A549 (cell line): ENCODE measurements at places on chromosomes 12 and 14.
A peak's percentile ranks its signal among the peaks of the same experiment; 100 is the strongest.

DNA sequence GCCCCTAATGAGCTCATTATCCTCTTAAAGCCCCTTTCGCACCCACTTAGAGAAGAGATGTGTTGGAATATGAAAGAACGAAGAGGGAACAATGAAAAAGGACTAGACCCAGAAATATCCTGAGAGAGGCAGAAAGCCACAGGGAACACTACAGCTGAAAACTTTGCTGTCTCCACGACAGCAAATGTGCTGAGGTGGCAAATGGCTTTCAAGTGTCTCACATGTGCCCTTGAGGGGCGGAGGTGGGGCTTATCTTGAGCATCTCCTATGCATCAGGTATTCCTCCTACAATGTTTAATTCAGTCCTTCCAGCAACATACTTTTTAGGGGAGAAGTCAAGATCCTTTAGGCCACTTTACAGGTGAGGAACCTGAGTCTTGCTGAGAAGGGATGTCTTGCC, 62.9 kb downstream of the WSCD2 start:
- DNase-seq, result no peak

DNA sequence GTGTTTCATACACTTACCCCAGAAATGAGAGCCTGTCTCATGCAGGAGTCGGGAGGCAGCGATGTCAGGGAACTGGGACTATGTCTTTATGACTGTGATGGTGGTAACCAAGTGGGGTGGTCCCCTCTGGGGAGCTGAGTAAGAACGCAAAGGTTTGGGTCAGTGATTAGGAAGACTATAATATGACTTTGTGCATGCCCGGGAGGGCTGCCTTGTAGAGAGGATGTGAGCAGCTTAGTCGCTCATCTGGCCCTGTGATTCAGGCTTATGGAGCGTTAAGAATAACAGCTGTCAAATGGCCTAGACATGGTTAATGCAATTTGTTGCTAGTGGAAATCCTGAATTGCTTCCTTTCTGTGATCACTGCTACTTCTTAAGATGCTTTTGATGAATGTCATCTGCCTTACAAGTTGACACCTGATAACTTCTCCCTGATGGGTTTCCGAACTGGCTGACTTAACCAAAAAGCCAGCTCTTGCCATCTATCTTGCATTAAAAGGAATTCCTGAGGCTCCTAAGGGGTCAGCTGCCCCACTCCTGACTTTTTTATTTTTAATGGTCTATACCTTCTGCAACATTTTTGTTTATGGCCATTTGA, 35.4 kb upstream of the AACS start:
- DNase-seq, result no peak

DNA sequence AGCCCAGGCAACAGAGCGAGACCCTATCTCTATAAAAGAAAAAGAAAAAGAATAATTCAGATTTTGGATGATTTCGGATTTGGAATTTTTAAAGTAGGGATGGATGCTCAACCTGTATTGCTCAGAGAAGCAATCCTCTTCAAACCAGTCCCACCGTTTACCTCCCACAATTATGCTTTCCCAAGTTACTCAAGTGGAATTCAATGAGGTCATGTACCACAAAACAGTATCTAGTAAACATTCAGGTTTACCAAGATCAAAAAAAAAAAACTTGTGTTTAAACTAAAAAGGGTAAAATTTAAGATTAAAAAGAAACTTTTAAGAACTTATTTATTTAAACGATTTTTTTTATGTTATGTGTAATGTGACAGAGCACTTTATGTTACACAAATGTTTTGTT, 2.5 kb downstream of the KDM5A start:
- DNase-seq, result no peak

- no peak for DNase-seq
These were observed 206.5 kb downstream of the BCAT1 start for GRCh38 chr12:24742378-24742777.

DNA sequence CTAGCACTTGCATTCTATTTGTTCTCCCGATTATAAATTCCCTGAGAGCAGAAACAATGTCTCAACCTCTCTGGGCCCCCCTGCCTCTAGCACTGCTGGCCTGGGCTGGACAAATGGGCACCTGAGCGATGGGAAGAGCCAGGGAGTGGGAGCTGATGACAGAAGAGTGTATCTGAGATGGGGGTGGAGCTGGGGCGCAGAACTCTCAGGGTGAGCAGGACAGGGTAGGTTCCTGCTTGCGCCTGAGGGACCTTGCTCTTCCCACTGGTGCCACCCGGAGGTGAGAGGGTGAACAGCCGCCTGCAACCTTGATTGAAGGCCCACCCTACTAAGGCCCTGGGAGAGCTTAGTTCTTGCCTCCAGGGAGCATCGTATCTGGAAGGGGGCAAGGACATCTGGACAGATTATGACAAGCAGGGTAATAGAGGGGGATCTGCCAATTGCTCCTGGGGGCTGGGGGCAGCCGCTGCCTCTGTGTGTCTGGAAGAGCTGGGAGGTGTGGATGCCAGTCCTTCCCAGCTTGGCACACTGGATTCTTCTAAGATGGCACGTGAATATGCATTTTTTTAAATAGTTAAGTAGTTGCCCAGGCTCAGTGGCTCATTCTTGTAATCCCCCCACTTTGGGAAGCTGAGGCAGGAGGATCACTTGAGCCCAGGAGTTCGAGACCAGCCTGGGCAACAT, 43.0 kb upstream of the TSPAN9 start:
- peak; percentile 82 for DNase-seq

DNA sequence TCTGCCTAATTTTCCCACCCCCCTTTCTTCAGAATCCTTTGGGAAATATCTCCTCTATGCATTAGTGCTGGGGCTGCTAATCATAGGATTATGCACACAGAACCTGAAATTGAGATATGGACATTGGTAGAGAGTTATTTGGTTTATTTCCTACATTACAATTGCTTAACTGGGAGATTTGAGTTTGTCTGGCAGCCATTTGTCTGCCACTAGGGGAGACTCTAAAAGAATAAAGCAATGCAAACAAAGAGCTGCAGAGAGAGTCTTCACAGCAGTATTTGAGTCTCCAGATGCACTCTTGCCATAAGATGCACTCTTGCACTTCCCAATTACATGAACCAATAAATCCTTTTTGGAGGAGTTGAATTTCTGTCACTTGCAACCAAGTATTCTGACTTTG, 12.0 kb upstream of the PCNX4 start:
- DNase-seq, result no peak

GRCh38 chr12:131619106-131619642, 91.7 kb upstream of the SFSWAP start:
- no peak for DNase-seq

DNA sequence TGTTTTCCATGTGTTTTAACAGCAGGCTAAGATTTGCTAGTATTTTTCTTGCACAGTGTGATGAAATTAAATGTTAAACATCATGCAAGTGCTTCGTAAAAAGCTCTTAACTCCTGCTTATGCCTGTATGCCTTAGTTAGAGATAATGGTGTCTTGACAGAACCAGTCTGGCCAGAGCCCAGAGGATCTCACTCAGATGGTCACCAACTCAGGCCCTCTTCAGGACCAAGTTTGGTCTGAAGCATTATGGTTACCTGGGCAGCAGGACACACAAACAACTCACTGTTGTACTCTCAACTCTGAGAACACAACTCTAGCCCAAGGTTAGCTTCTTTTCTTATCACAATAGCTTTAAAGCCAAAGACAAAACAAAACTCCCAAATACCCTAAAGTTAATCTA, 115.4 kb downstream of the KIF21A start:
- no peak for DNase-seq

DNA sequence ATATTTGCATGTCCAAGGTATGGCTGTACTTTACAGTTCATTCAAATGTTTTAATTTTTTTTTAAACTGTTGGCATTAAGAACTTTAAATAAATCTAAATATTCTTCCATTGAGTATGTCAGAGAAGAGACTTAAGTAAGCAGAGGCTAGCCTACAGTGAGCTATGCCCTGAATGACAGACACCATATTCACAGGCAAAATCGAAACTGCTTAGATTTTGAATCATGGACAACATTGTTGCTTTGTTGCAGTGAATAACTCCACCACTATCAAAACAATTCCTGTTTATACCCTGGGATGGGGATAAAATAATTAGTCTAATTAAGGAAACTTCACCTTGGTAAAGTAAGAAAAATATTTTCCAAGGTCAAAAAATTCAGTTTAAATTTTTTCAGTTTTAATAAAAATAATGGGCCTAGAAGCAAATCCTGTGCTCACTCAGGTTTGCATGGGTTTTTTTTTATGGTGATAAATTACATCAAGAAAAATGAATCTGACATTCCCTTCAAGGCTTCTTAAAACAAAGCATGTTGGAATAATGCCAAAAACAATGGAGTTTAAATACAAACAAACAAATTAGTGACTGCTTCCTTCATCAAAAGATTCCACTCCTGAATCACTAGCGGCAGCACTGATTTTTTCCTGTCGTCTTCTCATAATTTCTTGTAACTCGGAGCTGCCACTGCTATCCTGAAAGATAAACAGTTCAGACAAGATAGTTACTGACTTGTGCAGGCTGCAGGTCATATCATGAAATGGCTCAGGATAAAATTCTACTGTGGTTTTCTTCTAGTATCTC, 168.2 kb downstream of the EPS8 start:
- no peak for DNase-seq

DNA sequence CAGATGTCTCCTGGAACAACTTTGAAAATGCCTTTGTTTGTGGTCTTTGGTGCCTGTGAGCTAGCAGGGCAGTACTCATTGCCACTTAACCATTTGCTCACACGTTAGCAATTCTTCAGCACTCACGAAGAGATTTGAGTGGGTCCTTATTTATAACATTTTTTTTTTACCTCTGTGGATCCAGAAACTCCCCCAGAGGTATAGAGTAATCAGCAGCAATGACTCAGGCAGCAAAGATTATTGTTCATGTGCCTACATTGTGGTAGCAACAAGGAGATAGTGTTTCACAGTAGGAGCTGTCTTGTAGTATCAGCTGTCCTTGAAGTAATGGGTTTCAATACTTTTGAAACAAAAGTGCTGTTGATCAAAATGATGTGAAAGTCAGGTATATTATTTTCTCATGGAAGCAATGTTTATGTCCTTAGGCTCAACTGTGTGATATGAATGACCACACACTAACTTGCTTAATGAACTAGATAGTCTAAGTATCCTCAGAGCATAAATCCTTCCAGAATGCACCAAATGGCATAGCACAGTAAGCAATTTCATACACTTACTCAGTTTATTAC, 304.1 kb downstream of the EGLN3 start:
- DNase-seq, result no peak

- DNase-seq, result no peak
These were observed 47.8 kb downstream of the SLC15A5 start for GRCh38 chr12:16229676-16230075.

GRCh38 chr12:28035500-28035899, 63.0 kb upstream of the PTHLH start:
- no peak for DNase-seq

GRCh38 chr14:53670701-53671100, 285.9 kb downstream of the BMP4 start:
- no peak for DNase-seq

GRCh38 chr12:132492522-132492921, 2.6 kb downstream of the FBRSL1 start:
- DNase-seq, result no peak

DNA sequence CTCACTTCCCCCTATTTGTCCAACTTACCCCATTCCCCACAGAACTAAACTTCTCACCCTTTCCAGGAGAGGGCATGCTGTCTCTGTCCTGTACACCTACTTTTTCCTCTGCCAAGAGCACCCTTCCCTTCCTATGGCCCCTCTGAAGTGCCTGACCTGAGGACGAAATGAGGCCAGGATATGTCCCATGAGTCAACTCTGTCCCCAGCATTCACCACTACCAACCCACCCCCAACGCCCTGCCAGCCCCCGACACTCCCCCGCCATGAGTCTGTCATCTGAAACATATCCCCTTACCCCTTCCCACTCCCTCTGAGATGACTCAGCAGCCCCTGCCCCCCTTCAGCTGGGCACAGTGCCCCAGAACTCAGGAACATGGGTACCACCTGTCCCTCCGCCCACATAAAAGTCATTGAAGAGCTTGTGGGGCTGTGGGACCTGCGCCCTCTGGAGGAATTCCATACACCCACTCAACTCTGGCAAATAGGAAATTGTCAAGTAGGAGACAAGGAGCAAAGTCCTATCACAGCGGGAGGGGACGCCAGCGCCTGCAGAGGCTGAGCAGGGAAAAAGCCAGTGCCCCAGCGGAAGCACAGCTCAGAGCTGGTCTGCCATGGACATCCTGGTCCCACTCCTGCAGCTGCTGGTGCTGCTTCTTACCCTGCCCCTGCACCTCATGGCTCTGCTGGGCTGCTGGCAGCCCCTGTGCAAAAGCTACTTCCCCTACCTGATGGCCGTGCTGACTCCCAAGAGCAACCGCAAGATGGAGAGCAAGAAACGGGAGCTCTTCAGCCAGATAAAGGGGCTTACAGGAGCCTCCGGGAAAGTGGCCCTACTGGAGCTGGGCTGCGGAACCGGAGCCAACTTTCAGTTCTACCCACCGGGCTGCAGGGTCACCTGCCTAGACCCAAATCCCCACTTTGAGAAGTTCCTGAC, 26.3 kb downstream of the ITGA7 start:
- DNase-seq, result peak; percentile 90

- DNase-seq, result no peak
These were observed 5.5 kb downstream of the KRT80 start for GRCh38 chr12:52186118-52186840.

DNA sequence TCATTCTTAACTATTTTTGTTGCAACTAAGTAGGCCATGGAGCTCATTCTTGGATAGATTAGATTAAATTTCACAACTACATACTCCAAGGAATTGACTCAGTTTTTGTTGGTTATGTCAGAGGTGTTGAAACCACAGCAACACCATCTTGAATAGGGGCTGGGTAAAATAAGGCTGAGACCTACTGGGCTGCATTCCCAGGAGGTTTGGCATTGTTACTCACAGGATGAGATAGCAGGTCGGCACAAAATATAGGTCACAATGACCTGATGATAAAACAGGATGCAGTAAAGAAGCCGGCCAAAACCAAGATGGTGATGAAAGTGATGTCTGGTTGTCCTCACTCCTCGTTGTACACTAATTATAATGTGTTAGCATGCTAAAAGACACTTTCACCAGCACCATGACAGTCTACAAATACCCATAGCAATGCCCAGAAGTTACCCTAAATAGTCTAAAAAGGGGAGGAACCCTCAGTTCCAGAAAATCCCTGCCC, 20.9 kb downstream of the DMAC2L start:
- no peak for DNase-seq

DNA sequence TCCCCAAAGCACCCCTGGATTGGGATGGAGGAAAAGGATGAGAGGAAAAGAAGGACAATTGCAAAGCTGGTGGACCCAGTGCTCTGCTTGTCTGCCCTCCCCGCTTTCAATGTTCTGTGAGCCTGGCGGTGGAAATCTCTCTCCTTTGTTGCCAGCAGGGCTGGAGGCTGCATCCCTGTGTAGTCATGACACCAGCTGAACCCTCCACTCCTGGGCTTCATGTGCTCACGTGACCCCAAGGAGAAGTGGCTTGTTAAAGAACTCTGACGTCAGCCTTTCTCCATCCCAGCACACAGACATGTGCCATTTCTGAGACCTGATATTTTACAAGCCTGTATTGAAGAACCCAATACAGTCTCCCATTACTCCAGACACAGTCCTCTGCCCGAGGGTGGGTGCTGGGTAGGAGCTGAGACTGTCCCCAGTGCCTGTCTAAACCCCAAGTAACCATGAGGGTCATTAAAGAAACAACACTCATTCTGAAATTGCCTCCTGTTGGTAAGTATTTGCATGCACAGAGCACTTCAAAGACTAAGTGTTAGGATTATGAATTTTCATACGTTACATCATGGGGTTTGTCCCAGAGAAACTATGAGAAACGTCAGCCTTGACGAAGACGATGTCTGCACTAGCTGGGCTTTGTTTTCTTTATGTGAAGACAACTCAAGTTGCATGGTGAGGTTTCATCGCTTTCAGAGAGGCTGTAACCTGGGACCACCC, 21.7 kb downstream of the GALNT16 start:
- no peak for DNase-seq
